ENCODE measurements at places on chromosomes 13 and 19. TPM values are rescaled to one million over a fixed set of nuclear protein-coding genes. Genes with fewer than 3 reads are reported as not detected.

DNA sequence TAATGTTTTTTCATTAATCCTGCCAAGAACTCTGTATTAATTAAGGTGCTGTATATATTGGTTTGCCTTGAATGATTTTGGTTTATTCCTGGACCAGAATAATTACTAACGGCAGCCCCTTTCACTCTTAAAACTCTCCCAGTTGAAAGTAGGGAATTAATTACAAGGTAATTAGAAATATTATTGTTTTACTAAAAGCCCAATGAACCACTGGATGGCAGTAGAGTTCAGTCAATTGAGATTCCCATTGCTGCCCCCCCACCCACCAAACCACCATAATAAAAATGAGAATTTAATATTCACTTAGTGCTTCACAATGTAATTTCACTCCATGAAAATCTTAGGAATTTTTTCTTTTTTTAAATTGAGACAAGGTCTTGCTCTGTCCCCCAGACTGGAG is 13.7 kb downstream of the WBP4 start:
- H3K4me3 ChIP-seq = no peak overlapping the region
- H3K36me3 ChIP-seq = peaks cover 3% of the 10 kb centered on the region
- no peaks in the 10 kb centered on the region for H3K4me1 ChIP-seq
- no peak for DNase-seq

DNA sequence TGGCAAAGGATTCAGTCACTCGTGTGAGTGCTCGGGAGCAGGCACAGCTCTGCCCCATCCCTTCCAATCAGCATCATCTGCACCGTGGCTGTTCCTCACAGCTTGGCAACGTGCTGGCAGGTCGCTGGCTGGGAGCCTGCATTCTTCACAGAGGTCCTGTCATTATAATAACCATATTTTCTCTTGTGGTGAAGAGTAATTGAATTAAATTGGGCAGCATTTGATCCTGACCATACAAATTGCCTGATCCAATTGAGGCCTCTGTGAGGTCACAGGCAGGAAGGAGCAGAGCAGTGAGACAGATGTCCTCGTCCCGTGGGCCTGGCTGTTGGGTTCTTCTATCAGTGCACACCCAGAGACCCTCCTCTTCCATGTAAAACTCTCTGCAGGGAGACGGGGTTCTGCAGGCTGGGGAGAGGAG is 407.8 kb downstream of the COG6 start:
- DNase-seq = no peak
- H3K36me3 ChIP-seq = no peaks in the 10 kb centered on the region
- no peak overlapping the region for H3K4me3 ChIP-seq
- no peaks in the 10 kb centered on the region for H3K27me3 ChIP-seq

GRCh38 chr13:102028206-102028605 is 373.6 kb downstream of the FGF14 start:
- H3K36me3 ChIP-seq = no peaks in the 10 kb centered on the region
- H3K4me3 ChIP-seq = no peak overlapping the region
- no peaks in the 10 kb centered on the region for H3K4me1 ChIP-seq
- H3K27me3 ChIP-seq = no peaks in the 10 kb centered on the region
- DNase-seq = no peak

DNA sequence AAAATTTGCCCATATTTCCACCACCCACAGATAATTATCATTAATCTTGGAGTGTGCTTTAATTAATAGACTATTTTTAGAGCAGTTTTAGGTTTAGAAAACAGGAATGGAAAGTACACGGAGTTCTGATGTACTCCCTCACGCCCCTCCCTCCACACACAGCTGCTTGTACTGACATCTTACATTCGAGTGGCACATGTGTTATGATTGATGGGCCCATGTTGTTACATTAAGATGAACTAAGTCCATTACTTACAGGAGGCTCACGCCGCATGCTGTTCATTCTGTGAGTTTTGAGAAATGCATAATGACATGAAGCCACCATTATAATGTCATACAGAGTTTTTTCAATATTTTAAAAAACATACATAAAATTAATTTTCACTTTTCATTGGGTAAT is 1.2 kb upstream of the SPATA13 start:
- no peak overlapping the region for H3K4me3 ChIP-seq
- no peak overlapping the region for H3K27ac ChIP-seq
- H3K36me3 ChIP-seq = no peaks in the 10 kb centered on the region

The SHISA7 gene
- 1.1 TPM for total RNA-seq

The KCNK6 gene
- total RNA-seq = 2.6 TPM
